ENCODE measurements at places on chromosomes 3 and 15. TPM values are rescaled to one million over a fixed set of nuclear protein-coding genes. Genes with fewer than 3 reads are reported as not detected.

TMEM212 gene
- not detected for total RNA-seq

ATP2B2 gene
- 0.70 TPM for total RNA-seq

CCR9 gene
- total RNA-seq: not detected

FRMD5 gene
- 2.3 TPM for total RNA-seq

GOLGA8Q gene
- 5.5 TPM for total RNA-seq

FGD5 gene
- 6.1 TPM for total RNA-seq
